ENCODE measurements at places on chromosomes 1 and 21.
A peak's percentile ranks its signal among the peaks of the same experiment; 100 is the strongest.

GRCh38 chr1:45656573-45657226 is 29.6 kb downstream of the GPBP1L1 start:
- DNase-seq: no peak

GRCh38 chr1:210292231-210292871 is 36.4 kb upstream of the HHAT start:
- peak; percentile 80 for DNase-seq

GRCh38 chr1:53047737-53048736 is 14.0 kb upstream of the PODN start:
- no peak for DNase-seq

GRCh38 chr1:34697818-34698217 is 57.0 kb upstream of the GJB5 start:
- DNase-seq: no peak

- DNase-seq: no peak
Observed at GRCh38 chr1:226674892-226675714, 64.0 kb downstream of the ITPKB start.

GRCh38 chr1:170620164-170620563 is 43.8 kb upstream of the PRRX1 start:
- DNase-seq: no peak

Data from urothelium cell line (cell line).